NCI-H510A treated with DMSO at 0.1 percent for 48 hours (cell line): ENCODE measurements at places on chromosomes 5 and 9.

DNA sequence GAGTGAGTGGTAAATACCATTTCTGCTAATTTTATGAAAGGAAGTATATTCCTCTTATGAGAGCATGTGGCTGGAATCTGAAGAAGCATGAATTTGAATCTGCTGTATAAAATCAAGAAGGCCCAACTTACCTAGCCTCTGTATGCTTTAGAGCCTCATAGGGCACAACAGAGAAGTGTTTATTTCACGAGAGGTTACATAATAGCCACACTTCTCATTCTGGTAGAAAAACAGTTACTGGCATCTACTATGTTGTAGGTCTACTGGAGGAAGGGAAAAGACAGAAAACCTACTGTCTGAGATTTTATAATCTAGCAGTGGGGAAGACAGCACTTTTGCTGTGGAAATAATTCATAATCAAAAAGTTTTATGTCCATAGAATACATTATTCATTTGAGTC lies 172.6 kb upstream of the ZNF608 start:
- DNase-seq: no peak

DNA sequence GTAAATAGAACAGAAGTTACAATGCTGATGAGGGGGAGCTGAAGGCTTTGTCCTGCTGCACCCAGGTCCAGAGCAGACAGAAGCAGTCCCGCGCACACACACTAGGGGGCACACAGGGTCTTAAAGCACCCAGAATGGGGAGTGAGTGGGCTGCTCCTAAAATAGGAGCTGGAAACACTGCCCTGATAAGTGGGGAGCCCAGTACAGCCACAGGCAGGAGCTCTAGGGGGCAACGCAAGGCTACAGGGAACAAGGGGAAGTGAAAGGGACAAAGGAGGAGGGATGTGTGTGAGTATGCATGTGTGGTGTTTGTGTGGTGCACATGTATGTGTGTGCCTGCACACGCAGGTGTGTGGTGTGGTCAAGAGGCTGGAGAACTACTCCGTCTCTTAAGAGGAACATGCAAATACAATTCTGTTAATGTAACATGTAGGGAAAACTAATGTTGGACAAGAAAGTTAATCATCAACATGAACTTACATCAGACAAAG lies 191.5 kb downstream of the ROR2 start:
- peak; percentile 6 for DNase-seq

- DNase-seq: no peak
Measured at GRCh38 chr9:31103836-31104235, 1280.6 kb upstream of the ACO1 start.

DNA sequence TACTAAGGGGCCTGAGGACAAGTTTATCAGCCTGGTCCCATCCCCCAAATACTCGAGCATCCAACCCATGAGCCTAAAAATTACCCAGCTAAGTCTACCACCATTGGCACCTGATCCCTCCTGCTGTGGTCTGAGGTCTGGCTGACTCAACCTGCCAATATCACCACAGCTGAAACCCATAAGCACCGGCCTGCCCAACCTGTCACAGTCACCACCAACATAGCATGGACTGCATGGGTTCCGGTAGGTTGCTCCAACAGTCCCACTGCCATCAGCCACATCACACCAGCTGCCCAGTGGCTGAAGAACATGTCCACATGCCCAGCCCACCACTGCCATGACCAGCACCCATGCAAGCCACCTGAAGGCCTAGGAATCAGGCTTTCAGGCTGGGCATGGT lies 495.0 kb downstream of the PRELID2 start:
- DNase-seq: no peak

- DNase-seq: no peak
Measured at GRCh38 chr9:36129139-36129538, 7.4 kb upstream of the GLIPR2 start.

GRCh38 chr5:176891331-176891958 lies 7.7 kb downstream of the HK3 start:
- no peak for DNase-seq

DNA sequence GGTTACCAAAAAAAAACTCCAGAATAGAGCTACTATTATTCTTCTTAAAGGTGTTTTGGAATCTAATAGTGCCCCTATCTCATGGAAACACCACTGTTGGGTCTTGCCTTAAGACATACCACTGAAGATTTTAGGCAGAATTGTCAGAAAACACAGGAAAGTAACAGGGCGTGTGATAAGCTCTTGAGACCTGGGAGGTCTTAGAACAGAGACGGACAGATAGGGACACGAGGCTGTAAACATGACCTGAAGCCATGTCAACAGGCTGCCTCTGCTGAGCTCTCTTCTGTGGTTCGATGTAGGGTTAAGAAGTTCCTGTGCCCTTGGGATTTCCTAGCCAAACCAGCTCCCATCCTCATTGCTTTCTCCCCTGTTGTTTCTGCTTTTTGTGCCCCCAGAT lies 69.3 kb downstream of the CTSL start:
- no peak for DNase-seq

GRCh38 chr5:10896016-10896415 lies 135.0 kb upstream of the DAP start:
- no peak for DNase-seq

- no peak for DNase-seq
Measured at GRCh38 chr9:21984101-21984500, 10.1 kb downstream of the CDKN2A start.

DNA sequence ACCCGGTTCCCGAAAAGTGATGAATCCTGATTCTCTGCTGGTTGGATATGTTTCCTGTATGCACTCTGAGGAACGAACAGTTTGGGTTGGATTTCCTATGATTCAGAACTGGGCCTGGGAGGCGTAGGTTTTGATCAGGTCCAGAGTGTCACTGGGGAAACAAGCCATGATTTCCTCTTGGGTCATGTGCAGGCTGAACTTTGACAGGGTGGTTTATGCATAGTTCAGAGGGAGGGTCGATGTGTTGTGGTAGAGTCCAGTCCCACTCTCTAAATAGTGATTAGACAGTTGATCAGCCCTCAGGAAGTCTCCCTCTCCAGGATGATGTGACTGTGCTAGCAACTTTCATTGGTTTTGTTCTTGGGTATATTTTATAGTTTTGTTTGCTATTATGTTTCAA lies 17.4 kb downstream of the ATG10 start:
- no peak for DNase-seq

- no peak for DNase-seq
Measured at GRCh38 chr5:3116366-3116765, 364.9 kb upstream of the IRX2 start.

GRCh38 chr5:83177803-83178202 lies 100.5 kb downstream of the XRCC4 start:
- no peak for DNase-seq

- DNase-seq: no peak
Measured at GRCh38 chr9:1001838-1002237, 25.4 kb downstream of the DMRT3 start.

DNA sequence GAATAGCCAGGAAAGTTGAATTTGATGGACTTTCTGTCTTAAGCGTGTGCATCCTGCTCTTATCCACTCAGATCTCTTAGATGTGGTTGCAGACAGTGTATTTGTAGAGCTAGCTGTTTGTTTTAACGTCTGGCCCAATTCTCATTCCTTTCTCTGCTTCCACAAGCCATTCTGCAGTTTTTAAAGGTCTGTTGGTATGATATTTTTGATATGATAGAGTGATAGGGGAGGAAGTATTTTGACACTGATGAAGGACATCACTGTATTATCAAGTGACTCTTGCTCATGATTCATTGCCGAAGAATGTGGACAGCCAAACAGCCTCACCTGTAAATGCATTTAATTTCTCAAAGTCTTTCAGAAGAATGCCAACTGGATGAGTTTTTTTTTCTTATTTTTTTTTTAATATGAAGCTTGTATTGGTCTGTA lies 4.5 kb downstream of the TJP2 start:
- no peak for DNase-seq

DNA sequence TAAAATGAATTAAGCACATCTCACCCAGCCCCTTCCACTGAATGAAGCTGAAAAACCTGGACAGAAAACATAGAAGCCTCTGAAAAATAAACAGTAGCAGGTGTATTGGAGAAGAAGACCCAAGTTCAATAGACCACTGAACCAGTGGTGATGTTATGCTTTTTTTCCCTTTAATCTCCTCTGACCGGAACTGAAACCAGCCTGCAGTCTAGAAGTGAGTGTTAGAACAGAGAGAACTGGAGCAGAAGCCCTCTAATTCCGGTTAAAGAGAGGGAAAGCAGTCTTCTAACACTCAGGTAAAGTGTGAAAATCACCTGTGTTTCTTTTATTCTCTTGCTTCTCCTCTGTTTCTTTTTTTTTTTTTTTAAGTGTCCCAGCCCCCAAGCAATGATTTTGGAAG lies 83.5 kb upstream of the CCL21 start:
- no peak for DNase-seq

GRCh38 chr9:113548221-113549041 lies 84.9 kb downstream of the RGS3 start:
- DNase-seq: no peak

DNA sequence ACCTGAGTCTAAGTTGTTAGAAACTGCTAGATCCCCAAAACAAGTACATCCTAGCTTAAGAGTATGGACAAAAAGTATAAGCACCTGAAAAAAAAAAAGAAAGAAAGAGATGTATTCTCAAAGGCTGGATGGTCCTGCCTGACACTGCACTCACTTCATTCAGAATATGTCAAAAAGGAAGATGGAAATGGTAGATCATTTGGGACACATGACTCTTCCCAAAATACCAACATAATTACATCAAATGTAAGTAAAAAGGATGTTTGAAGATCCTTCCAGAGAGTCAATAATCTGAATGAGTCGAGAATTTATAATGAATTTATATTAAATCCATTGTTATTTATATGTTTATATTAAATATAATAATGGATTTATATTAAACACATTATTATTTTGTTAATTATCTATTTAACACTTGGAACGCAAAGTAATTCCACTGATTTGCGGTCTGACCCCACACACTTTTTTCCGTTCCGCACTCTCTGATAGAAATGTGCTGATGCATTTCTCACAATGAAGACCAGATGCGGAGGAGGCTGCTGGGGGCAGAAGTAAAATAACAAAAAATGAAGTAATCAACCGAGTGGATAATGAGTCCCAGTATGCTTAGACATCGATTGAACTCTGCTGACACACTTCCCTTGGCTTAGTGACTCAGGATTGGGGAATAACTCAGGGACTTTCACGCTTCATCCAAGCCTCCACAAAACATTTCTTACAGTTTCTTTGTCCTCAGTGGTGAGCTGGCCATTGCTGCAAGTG lies 201.2 kb downstream of the ADAMTS12 start:
- DNase-seq: no peak

DNA sequence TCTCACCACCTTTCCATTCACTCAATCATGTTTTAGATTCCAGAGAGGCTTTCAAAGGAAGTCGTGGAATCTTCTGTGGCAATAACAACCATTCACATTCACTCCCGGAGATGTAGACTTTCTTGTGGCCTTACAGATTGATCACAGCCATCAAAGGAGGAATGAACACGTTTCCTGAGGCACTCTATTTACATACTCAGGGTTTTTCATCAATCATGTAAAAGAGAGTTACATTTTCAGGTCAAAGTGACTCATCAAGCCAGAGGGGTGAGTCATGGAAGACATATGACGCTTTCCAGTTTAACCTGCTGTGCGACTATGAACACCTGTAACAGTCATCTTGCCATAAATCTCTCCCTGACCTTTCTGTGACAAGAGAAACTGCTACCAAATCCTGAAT lies 39.3 kb upstream of the RAD23B start:
- DNase-seq: peak; percentile 70
